Fibroblast of mammary gland (primary cell): ENCODE measurements at places on chromosomes 12 and 14.

GRCh38 chr12:93003531-93004239, 74.6 kb upstream of the EEA1 start:
- peak; percentile 26 for DNase-seq

DNA sequence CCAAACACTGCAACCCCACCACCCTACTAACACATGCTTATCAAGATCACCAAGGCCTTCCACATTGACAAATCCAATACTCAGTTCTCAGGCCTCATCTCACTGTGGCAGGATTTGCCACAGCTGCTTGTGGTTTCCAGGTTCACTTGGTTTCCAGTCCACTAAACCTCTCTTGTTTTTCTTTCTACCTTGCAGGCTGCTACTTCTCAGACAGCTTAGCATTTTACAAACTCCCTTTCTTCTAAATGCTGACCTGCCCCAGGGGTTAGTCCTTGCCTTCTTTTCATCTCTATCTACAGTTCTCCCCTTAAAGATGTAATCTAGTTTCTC, 84.1 kb downstream of the BCAT1 start:
- DNase-seq = no peak

- DNase-seq = no peak
Observed at GRCh38 chr12:65761301-65761700, 63.0 kb upstream of the HMGA2 start.

GRCh38 chr12:82803201-82803600, 116.5 kb downstream of the TMTC2 start:
- DNase-seq = no peak

DNA sequence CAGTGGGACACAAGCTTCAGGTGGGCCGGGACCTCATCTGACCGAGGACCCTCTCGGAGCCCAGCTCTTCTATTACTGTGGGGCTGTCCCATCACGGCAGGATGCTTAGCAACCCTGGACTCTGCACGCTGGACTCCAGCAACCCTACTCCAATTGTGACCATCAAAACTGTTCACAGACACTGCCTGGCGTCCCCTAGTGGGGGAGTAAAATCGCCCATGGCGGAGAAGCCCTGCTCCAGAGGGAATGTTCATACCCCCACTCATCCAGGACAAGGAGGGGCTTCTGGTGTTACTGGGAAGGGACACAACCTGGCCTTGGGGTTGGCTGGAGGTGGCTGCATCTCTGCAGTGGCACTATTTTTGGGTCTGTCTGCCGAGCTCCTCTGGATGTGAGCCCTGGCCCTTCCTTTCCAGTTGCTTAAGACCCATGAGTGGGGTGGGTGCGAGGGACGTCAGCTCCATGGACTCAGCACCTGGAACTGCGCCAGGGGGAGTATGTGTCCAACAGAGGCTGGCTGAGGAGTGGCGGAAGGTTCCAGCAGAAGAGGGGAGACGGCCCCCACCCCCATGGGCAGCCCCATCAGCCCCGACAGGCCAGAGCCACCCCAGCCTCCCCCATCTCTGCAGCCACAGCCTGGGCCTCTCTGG, 103.8 kb downstream of the RFLNA start:
- DNase-seq = no peak

DNA sequence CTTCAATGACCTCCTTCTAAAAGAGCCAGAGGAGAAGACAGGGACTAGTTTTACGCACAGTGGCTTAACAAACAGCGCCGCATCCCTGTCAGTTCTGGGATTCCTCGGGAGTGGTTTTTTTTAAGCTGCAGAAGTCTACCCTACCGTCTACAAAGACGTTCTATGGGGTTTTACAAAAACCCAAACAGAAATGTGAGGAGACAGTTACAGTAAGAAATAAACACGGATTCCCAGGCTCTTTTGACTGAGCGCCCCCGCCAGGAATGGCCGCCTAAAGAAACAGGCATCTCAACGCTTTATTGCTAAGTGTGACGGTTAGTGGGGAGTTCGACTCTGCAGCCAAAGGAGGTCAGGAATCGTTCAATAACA, 484 bp downstream of the ALKBH1 start:
- DNase-seq = peak; percentile 60

GRCh38 chr12:120388691-120389481, 19.9 kb upstream of the MSI1 start:
- DNase-seq = no peak

DNA sequence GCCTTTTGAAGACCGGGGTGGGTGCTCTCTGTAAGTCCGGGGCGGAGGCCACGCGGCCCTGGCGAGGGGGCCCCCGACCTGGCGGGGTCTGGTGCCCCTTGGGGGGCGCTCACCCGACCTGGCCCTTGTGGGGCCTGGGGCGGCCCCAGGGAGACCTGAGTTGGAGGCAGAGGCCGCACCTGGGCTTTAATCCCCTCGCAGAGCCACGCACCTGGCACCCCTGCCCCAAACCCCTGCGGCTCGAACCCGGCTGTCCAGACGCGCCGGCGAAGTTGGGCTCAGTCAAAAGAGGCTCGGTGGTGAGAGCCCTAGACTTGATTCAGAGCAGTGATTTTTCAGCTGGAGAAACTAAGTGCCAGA, 267 bp downstream of the CFAP251 start:
- DNase-seq = no peak

- peak; percentile 72 for DNase-seq
Observed at GRCh38 chr12:2451025-2451424, 343.7 kb upstream of the FKBP4 start.

GRCh38 chr14:34680806-34681479, 33.5 kb downstream of the CFL2 start:
- no peak for DNase-seq

- DNase-seq = no peak
Observed at GRCh38 chr12:68580911-68581310, 29.8 kb upstream of the RAP1B start.

GRCh38 chr14:83994020-83994419, 1535.9 kb upstream of the FLRT2 start:
- DNase-seq = peak; percentile 79

DNA sequence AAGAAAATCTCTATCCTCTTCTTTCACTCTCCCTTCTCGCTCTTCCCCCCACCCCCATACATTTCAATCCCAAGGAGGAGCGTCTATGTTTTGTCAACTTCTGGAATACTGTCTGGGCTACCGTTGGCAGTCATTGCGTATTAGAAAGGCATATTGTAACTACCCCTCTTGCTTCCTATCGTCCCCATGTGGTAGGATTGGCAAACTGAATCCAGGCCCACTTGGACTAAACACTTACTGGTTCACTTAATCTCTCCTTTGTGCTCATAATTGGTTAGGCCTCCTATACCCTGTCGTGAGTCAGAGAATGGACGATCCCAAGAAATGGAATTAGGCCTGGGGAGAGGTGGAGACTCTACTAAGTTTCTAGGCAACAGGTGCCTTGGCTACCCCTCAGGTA, 68.8 kb upstream of the SLC8A3 start:
- peak; percentile 1 for DNase-seq

- no peak for DNase-seq
Observed at GRCh38 chr14:106530423-106531107, 1004.2 kb downstream of the TMEM121 start.

- DNase-seq = peak; percentile 51
Observed at GRCh38 chr12:51082561-51083125, 753 bp downstream of the CSRNP2 start.

DNA sequence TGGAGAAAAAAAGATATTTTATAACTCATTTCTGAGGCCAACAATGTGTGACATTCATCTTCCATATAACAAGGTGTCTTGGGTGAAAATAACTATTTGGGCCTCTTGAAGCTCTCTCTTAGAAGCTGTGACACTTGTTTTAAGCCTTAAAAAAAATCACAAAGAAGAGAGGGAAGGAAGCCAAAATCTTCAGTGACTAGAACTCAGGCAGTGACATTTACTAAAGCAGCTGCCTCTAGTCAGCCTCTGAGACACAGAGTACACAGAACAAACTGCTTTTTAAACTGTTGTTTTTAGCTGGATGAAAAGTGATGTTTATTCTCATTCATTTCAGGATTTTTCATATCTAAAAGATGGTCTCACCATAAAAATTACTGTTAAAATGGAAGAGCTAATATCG, 793.6 kb downstream of the GALC start:
- DNase-seq = no peak

- no peak for DNase-seq
Observed at GRCh38 chr12:130642856-130643255, 73.2 kb downstream of the RIMBP2 start.

GRCh38 chr12:82818271-82819035, 131.7 kb downstream of the TMTC2 start:
- peak; percentile 35 for DNase-seq

DNA sequence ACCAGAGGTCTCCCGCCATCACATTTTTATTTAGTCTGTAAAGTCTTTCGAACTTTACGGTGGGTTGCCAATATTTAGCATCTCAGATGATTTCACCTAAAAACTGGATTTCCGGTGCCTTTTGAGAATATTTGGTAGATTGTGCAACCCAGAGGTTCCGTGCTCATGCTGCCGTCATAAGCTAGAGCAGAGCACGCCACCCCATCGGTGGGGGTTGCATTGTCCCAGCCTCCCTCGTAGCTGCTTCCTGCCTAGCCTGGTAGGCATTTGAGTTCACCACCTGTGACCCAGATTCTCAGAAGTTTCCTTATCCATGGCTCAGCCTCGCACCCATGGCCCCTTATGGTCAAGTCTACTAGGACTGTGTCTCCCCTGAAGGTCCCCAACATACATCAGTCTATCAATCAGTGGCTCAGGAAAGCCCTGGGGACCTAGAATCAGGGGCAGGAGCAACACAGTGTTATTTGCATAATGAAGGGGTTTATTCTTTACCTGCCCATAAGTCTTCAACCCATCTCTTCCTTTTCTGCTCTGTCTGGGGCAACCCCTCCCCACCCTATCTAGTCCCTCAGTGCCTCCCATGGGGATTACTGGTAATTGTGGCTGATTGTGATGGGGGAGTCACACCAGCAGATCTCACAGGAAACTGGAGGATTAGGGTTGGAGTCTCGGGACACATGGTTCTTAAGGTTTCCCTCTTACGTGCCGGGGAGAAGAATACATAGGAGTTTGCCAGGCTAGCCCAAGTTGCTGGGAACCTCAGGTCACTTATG, 152.3 kb downstream of the PHETA1 start:
- no peak for DNase-seq

GRCh38 chr12:69828897-69829296, 3.9 kb downstream of the MYRFL start:
- no peak for DNase-seq

DNA sequence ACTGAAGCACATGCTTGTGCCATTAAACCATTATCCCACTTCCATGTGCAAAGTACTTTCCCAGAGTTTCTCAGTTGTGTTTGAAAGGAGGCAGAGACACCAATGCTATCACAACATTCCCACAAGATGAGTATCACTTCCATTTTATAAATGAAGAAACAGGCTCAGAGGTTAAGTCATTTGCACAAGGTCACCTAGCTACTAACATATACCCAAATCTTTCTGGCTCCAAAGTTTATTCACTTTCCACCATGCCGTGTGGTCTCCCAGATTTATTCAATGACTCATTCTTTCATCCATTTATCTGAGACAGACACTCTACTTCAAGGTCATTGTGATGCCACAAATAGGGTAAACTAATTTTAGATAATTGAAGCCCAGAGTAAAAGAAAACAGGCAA, 9.4 kb downstream of the ART4 start:
- DNase-seq = peak; percentile 15

GRCh38 chr14:61520576-61520975, 174.7 kb upstream of the HIF1A start:
- peak; percentile 71 for DNase-seq

DNA sequence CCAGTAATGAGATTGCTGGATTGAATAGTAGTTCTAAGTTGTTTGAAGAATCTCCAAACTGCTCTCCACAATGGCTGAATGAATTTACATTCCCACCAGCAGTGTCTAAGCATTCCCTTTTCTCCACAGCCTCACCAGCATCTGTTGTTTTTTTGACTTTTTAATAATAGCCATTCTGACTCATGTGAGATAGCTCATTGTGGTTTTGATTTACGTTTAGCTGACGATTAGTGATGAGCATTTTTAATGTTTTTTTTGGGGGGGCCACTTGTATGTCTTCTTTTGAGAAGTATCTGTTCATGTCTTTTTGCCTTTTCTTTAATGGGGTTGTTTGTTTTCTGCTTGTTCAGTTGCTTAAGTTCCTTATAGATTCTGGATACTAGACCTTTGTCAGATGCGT, 8.1 kb upstream of the SLC15A5 start:
- peak; percentile 84 for DNase-seq

GRCh38 chr12:124518051-124518932, 49.1 kb downstream of the NCOR2 start:
- peak; percentile 99 for DNase-seq

GRCh38 chr12:29971446-29971845, 187.7 kb upstream of the TMTC1 start:
- DNase-seq = no peak

GRCh38 chr12:69639400-69640016, 28.8 kb upstream of the LRRC10 start:
- peak; percentile 71 for DNase-seq

DNA sequence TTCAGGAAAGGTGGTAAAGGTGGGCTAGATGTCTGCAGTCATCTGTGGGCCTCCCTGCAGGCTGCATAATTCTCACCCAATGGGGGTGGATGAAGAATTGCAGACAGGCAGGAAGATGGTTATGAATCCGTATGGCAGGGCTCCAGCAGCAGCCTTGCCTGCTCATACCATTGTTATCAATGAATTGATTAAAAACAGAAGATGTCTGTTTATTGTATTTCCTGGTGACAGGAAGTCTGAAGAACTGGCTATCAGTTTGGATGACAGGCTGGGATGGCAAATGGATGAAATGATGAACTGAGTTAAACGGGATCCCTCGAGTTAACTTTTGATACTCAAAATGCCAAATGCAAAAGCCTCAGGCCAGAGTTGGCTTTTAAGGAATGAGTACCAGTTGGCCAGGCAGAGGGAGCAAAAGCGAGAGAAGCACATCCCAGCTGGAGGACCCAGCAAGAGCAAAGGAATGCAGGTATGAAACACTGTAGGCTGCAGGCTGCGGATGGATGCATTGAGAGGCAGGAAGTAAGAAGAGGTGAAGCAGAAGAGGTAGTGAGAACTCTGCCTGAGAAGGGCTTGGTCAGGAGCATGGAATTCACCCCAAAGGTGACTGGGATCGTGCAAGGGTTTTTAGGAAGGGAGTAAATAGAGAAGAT, 550.0 kb upstream of the TBX3 start:
- DNase-seq = peak; percentile 17

GRCh38 chr14:37559386-37559785, 35.7 kb downstream of the FOXA1 start:
- peak; percentile 9 for DNase-seq

GRCh38 chr12:75767957-75768356, 256.5 kb upstream of the KRR1 start:
- DNase-seq = no peak

DNA sequence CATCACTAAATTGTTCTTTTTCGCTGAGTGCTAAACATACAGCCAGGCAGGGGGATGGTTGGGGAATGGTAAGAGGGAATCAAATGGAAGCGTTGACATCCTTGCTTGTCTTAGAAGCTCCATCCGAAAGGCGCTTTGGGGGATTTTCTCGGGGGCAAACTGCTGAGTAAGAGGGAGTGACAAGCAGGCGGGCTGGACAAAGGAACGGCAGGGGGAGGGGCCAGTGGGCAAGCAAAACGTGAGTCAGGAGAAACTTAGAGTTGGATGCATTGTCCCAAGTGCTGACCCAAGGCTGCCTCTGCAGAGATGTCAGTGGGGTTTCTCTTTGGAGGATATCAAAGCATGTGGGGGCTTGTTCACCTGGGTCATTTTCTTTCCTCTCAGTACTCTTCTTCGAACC, 480.5 kb downstream of the VRK1 start:
- DNase-seq = no peak
